ENCODE measurements at places on chromosomes 16 and 17.

GRCh38 chr16:57537581-57538234 lies 1.3 kb upstream of the CCDC102A start:
- DNase-seq, result no peak

DNA sequence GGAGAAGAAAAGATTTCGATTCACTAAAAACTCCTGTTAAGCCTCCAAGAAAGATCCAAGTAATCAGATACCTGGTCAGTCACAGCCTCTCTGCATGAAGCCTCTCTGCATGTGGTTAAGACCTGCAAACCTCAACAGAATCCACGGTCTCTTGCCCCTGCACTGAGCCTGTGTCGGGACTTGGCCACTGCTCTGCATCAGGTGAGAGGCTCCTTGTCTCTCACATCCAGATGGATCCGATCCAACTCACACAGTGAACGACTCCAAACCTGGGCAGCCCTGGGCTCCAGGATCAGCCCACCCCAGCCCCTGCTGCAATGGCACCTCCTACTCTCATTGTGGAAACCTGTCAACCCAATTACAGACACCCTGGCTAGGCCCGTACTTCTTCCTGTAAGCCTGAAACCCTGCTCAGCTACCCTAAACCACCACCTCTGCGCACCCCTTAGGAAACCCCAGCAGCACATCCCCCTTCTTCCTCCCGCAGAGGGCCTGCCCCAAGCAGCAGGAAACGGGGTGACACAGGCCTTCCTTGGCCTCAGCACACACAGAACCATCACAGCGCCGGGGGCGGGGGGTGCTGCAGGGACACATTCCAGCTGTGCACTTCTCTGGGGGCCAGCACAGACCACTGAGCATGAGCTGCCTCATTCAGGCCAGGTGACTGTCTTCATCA lies 129.5 kb downstream of the ANKRD11 start:
- DNase-seq, result no peak

DNA sequence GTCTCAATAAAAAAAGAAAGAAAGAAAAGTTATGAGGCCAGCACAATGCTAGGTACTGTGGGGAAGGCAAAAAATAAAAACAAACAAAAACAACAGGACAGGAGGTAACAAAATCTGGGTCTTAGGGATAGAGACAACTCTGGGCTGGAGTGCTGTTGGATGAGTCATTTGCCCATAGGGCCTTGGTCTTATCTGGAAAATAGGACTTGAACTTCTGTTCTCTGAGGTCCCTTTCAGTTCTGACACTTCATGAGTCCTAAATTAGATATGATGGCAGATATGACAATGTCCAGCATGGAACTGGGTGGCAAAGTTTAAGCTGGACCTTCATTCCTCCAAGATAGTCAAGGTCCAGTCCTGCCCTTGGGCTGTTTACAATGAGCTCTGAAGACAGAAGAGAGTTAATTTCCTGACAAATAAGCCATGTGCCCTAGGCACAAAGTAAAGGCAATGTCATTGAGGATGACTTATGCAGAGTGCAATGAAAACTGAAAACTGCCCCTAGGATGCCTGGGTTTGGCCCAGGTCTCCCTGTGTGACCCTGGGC lies 8.9 kb upstream of the HDAC5 start:
- DNase-seq, result no peak

GRCh38 chr17:48484850-48485249 lies 46.0 kb downstream of the HOXB1 start:
- no peak for DNase-seq

DNA sequence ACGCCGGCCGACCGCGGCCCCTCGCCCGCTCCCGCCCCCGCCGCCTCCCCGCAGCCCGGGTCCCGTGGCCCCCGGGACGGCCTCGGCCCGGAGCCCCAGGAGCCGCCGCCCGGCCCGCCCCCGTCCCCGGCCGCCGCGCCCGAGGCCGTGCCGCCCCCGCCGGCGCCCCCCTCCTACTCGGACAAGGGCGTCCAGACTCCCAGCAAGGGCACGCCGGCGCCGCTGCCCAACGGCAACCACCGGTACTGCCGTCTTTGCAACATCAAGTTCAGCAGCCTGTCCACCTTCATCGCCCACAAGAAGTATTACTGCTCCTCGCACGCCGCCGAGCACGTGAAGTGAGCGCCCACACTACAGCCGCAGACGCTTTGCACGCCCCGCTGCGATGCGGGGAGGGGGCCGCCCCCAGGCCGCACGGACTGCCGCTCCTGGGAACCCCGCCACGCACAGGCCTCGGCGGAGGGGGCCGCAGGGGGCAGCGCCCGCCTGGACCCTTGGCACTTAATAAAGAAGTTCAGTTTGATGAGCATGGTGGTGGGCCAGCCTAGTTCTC lies 35.5 kb upstream of the ZC3H18 start:
- no peak for DNase-seq

DNA sequence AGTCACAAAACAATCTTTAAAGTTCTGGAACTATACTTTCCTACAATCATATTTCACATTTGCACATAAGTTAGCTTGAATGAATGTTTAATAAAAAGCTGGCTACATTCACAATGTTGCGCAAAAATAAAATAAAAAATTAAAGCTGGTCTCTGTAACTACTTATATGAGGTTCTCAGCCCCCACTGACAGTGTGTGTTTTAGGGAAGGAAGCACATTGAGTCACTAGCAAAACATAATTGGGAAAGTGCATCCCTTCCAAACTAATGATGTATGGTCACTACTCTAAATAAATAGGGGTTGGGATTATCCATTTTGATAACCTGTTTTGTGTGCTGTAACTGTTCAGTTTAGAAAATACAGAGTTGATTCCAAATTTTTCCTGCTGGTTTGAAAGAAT lies 251.9 kb downstream of the IRX3 start:
- DNase-seq, result no peak

GRCh38 chr16:28087675-28088300 lies 24.3 kb upstream of the GSG1L start:
- no peak for DNase-seq

DNA sequence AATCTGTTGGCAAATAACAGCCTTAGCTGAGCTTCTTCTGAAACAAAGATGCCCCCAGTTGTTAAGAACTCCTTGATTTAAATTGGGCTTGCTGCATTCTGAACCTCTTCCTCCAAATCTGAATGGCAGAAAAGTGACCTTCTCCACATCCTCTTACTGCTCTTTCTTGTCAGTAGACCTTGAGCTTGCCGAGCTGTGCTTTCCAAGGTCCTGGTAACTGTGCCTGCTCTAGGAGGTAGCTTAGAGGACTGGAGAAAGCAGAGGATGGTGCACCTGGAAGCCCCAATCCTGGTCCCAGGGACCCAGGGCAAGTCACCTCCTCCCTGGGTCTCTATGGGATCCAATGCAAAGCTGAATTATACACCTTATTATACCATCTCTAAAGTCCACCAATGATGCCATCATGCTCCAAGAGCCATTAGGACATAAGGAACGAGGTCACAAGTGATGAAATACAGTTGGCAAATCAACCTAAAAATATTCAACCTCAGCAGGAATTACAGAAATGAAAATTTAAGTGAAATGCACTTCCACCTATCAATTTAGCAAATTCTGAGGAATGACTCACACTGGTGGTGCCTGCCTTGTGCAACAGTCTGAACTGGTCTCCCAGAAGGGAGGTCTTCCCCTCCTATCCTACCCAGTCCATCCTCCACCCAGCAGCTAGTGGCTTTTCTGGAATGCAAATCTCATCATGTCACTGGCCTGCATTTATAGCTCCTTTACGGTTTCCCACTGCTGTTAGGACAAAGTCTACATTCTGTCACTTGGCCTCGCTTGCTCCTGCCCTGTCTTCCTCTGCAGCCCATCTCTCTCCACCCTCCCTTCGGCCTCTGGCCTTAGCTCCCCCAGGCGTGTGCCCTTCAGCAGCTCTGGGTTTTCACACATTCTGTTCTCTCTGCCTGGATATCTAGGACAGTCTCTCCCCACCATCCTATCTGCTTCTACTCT lies 36.6 kb downstream of the TOM1L2 start:
- no peak for DNase-seq

DNA sequence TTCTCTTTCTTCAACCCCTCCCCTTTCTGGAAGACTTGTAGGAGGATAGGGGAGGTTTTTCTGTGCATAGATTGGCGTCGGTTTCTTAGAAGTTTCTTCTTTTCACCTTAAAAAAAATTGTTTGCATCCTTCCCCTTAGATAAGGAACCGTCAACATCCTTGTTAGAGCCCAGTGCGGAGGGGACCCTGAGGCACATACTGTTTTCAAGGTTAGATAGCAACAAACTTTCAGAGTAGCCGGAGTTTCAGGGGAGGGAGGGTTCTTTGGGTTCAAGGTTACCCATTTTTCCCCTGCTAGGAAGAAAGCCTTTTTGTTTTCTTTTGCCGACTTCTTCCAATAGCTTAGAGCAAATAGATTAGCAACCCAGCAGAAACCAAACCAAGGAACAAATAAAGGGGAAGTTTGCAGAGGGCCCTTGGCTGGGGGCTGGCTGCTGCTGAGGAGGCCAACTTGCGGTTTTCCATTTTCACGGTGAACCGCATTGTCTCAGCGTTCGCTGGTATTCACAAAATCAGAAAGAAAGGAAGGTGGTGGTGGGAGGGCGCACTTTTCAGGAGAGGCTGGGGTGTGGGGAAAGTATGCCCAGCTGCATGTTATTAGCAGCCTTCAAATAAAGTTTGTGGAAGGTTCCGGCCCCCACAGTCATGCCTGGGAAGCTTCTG lies 28.8 kb downstream of the MSI2 start:
- DNase-seq, result no peak

- DNase-seq, result no peak
Observed at GRCh38 chr17:72412650-72413076, 291.8 kb downstream of the SOX9 start.

- no peak for DNase-seq
Observed at GRCh38 chr16:27239906-27240655, 28.5 kb downstream of the NSMCE1 start.

DNA sequence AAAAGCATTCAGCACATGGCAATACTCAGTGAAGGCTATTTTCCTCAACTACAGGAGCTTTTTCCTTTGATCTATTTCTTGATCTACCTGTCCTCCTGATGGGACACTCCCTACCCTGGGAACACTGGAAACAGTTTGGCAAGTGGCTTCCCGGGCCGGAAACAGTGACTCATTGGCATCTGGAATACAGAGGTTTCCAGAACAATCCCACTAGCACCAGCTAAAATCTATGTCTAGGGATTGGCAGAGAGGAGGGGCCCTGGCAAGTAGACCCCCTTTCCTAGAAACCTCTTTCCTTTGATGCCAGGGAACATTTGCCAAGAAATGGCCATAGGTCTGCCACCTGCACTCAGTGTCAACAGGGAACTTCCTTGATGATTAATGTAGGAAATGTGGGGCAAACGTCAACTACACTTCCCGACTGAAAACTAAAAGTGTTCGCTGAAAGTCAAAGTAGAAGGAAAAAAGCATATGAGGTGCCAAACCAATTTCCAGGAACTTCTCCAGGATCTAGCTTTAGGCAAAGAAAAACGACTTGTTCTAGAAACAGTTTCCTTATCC lies 30.4 kb upstream of the FBXW10B start:
- no peak for DNase-seq

DNA sequence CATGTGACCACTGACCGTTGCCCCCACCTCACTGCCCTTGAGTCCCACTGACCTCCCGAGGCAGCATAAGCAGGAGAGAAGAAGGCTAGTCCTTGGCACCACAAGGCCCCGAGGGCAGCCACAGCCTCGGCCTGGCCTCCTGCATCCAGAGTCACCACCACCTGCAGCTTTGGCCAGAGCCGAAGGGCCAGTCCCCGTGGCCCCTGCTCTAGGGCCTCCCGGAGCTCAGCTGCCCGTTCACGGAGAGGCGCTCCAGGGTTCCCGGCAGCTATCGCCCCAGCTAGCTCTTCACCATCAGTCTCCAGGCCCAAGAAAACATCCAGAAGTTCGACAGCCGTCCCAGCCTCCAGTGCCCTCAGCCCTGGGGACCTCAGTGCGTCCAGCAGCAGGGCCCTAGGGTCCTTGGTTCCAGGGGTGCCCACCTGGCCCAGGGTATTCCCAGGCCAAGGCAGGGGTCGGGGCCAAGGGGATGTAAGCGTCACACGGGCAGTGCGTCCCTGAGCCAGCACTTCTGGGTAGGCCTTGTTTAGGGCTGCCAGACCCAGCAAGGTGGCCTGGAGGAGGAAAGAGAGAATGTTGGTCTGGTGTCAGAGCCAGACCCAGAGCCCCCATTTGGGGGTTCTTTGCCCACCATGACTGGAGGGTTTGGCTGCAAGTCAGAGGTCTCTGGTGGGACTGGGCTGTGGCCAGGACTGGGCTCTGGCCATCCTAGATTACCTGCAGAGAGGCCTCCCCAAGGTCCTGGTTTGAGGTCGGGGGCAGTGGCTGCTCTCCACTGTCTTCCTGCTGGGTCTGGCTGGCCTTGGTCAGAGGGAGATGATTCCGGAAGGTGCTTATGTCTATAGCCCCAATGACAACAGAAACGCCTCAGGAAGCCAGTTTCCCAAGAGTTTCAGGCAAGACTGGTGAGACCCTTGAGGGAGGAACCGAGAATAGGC lies 1.8 kb downstream of the GHDC start:
- DNase-seq, result no peak

DNA sequence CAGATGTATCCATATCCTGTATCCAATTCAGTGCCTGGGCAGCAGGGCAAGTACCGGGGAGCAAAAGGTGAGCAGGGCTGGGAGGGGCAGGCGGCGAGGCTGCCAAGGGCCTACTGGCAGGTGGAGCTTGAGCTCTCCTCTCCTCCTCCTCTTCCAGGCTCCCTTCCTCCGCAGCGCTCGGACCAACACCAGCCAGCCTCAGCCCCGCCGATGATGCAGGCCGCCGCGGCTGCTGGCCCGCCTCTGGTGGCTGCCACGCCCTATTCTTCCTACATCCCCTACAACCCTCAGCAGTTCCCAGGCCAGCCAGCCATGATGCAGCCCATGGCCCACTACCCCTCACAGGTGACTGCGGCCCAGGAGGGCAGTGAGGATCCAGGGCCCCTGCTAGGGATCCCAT lies 11.6 kb downstream of the ATXN2L start:
- no peak for DNase-seq

- no peak for DNase-seq
Observed at GRCh38 chr17:81514739-81515529, 2.3 kb upstream of the ACTG1 start.

DNA sequence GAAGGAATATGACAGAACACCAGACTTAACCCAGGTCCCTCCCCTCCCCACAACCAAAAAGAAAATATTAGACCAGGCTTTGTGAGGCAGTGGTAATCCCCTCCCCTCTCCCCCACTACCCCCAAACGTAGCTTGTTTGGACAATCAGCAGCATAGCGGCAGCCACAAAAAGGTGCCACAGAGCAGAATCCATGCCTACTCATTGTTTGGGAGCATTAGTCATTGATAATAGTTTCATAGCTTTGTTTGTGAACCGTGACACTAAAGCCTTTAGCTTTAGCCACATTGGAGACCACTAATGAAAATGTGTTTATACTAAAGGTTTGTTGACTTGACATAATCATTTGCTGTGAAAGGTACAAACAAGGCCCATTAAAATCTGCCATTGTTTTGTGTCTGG lies 65.1 kb downstream of the NUP93 start:
- no peak for DNase-seq

GRCh38 chr17:6456321-6456720 lies 12.1 kb downstream of the PIMREG start:
- no peak for DNase-seq

- no peak for DNase-seq
Observed at GRCh38 chr16:61645561-61645960, 390.7 kb downstream of the CDH8 start.

GRCh38 chr17:75111777-75112335 lies 2.1 kb downstream of the ARMC7 start:
- DNase-seq, result no peak
